D341Med (cell line): ENCODE measurements at places on chromosomes 7 and 10.

GRCh38 chr7:1779445-1779844 lies 109.4 kb downstream of the ELFN1 start:
- DNase-seq, result no peak

DNA sequence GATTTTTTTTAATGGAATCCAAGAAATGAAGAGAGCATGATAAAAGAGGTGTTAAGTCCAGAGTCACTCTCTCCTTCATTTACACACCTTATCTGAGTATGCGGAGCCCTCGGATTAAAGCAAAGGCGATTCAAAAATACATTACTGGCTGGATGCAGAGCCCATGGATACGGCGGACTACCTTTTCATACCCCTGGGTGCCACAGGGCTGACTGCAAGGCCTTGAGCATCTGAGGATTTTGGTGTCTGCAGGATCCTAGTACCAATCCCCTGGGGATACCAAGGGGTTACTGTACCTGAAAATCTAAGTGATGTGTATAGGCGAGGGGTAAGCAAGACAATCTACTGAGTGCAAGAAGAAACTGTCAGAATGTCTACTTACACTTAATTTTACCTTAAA lies 20.5 kb downstream of the PIP4K2A start:
- DNase-seq, result no peak

- DNase-seq, result no peak
Observed at GRCh38 chr7:27175626-27176523, 1.8 kb upstream of the HOXA10 start.

GRCh38 chr7:5231116-5231515 lies 41.1 kb downstream of the WIPI2 start:
- DNase-seq, result no peak

GRCh38 chr7:127995156-127995880 lies 35.9 kb downstream of the LRRC4 start:
- no peak for DNase-seq

DNA sequence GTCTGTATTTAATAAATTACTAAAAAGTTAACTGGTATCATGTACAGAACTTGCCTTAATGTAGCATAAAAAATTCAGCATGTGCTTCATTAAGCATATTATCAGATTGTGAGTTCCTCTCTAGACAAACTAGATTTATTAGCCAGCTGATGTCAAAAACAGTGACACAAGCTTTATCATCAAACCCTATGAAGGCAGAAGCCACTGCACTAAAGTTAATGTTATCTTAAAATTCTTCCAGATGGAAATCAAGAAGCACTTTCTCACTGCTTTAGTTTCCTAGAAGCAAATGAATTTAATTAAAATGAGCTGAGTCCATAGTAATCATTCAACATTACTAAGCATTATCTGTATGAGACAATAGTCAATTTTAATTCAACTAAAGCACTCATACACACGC lies 96.4 kb downstream of the ARHGAP12 start:
- DNase-seq, result no peak

DNA sequence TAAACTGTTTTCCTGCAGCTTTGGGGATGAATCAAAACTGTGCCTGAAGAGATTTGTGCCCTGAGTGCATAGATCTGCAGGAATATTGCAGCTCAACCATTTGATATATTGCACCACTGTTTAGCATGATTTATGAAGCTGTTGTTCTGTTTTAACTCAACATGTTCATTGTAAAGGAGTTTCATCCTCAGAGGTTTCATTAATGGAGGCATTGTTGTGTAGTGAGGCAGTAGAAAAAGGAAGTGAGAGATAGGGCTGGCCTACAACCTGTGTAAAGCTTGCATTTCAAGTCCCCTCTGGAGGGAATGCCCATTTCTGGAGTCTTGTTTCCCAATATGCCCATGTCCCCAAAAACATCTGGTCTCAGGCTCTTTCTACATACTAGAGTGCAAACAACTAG lies 67.5 kb downstream of the DNAJC12 start:
- DNase-seq, result no peak

DNA sequence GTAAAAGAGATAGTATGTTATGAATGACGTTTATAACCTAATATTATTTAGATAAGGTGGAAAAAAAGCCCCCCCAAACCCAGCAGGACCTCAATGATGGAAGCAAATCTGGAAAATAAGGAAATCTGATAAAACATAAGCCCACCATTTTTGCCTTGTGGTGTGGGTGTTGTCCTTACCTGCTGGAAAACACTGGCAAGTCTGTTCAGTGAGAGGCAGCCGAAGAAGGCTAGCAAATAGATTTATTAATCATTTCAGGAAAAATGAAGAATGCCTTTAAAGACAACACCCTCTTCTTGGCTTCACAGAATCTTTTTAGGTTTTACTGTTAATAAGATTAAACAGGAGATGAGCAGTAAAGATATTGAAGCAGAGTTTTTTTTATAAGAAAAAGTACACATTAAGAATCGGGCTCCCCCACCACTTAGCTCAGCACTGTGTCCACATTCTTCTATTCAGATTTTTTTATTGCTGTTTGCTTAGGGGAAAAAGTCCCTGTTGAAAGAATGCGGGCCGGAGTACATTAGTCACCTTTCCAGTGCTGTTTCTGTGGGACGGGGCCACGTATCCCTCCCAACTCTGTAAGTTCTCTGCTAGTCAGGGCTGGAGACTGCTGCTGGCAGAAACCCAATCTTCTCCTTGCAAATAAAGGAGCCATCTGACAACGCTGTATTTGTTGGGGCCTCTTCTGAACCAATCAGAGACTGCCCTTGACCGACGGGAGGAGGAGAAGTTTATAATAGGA lies 104.1 kb downstream of the EVX1 start:
- no peak for DNase-seq

DNA sequence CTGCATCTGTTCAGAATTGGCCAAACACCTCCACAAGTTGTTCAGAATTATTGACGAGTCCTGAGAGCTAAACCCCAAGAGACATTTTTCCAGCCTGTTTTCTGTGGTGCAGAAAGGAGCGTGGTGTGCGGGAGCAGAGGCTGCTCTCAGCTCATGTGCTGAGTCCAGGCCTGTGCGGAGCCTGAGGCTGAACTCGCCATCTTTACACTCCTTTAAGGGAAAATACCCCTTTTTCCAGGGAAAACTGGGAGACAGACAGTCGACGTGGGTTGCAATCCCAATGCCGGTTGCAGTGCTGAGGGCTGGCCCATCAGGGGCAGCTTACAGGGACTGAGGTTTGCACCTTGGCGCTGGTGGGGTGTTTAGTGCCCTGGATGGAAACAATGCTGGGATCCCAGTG lies 112.2 kb downstream of the ADARB2 start:
- DNase-seq, result no peak

- DNase-seq, result peak; percentile 51
Observed at GRCh38 chr10:46255801-46256747, 30.7 kb upstream of the ANTXRL start.

- no peak for DNase-seq
Observed at GRCh38 chr7:147915781-147916180, 674.8 kb upstream of the C7orf33 start.

DNA sequence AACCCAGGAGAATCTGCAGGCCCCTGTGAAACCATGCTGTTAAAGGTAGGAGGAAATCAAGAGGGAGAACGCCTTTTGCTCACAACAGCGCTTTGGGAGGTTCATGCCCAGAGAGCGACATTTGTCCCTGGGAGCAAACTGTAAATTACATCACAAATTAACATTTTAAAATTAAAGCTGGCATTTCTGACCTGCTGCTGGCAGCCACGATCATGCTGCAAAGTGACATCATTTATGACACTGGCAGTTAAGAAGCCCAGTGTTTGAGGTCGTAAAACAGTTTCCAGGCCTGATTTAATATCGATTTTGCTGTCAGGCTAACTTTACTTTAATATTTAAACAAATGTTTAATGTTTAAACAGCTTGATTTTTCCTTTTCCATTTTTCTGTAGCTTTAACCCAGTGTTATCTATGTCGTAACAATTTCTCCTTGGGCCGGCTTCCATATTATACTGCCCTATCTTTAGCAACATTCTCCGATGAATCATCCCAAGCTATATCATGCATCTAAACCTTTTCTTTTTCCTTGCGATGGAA lies 86.5 kb upstream of the NPVF start:
- DNase-seq, result no peak

DNA sequence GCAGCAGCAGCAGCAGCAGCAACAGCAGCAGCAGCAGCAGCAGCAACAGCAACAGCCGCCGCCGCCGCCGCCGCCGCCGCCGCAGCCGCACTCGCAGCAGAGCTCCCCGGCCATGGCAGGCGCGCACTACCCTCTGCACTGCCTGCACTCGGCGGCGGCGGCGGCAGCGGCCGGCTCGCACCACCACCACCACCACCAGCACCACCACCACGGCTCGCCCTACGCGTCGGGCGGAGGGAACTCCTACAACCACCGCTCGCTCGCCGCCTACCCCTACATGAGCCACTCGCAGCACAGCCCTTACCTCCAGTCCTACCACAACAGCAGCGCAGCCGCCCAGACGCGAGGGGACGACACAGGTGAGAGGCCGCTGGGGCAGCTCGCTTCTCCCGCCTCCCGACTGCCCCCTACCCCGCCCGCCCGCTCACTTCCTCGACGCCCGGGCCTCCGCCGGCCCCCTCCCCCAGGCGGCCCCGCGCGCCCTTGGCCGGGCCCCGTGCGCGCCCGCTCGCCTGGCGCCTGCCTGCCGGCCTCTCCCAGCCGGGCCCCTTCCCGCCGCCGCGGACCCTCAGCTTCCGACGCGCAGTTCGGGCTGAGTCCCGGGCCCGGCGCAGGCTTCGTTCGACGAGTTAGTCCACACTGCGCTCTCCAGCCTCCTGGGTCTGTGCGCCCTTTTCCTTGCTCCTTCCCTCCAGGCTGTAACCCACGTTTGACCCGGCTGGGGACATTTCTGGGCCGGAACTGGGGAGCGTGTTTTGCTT lies 882 bp downstream of the DLX6 start:
- DNase-seq, result peak; percentile 77

GRCh38 chr7:985915-986741 lies 3.1 kb downstream of the CYP2W1 start:
- DNase-seq, result no peak
